ENCODE measurements at places on chromosomes 3 and 15.

GRCh38 chr15:50519740-50520425, 26.6 kb downstream of the USP50 start:
- DNase-seq, result no peak

DNA sequence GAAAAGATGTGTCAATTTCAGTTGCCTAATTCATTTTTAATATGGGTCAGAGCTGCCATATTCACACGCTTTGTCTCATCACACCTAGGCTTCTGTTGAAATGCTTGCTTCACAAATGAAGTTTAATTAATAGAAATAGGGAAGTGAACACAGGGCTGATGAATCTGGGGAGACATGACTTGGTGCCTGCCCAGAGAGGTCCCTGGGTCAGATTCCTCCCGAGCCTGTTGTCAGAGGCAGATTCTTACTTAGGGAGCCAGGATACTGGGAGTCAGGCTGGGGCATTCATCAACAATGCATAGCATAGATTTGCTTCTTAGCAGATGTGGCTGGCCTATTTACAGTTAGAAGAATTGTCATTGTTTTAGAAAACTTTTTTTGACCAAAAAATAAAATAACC, 90.6 kb downstream of the CACNA1D start:
- DNase-seq, result no peak

GRCh38 chr3:86594838-86595237, 396.1 kb downstream of the VGLL3 start:
- DNase-seq, result no peak

- no peak for DNase-seq
These were observed 215.9 kb upstream of the CTDSPL start for GRCh38 chr3:37645517-37646380.

- no peak for DNase-seq
These were observed 28.2 kb upstream of the PDZRN3 start for GRCh38 chr3:73652896-73653295.

- DNase-seq, result no peak
These were observed 14.7 kb downstream of the SLC6A1 start for GRCh38 chr3:11006986-11007933.

DNA sequence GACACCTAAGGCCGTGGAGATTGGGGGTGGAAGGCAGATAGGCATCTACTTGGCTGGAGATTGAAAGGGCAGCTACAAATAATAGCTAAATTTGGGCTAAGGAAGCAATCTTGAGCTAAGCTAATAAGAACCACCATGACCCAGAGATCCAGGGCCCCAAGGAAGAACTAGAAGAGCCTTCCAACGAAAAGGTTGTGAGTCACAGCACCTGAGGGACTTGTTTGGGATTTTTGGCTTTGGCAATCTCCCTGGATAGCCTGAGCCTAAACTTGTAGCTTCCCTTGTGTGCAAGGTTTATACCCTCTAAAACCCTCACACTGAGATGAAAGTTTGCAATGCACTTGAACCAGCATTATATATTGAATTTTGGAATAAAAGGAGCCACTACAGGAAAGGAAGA, 364.0 kb upstream of the IL12A start:
- DNase-seq, result no peak

DNA sequence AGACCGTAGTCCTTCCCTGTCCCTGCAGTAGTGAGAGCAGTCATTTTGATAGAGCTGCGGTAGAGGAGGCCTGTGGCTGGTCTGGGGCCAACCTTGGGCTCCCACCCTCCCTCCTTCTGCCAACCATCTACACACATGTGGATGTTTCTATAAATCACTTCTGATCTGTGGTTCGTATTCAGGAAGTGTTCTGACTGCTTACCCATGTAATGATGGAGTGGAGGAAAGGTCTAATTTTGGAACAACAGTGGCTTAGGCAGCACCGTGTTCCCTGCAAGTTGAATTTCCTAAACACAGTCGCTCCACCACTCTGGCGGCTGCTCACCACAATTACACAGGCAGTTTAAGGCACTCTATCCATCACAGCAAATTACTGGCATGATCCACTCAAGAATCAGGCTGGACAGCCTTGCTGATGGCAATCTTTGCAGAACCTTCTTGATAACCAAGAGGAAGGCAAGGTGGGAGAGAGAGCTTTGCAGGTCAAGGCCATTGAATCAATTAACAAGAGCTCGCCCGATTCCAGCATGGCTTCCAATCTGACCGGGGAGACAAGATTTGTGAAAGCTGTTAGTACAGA, 104.7 kb upstream of the VEPH1 start:
- DNase-seq, result no peak

DNA sequence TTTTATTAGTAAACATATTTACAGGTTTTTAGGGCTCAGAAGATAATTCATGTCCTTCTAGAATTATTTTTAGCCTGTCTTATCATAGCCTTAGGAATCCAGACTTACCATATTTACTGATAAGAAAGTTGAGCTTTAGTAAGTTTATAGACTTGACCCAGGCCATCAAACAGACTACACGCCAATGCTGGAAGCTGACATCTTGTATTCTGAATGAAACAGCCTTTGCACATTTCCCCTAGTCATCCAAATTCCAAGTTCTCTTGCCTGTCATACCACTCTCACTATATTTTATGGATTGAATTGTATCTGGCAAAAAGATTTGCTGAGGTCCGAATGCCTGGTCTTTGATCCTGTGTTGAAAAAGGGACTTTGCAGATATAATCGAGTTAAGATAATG, 58.6 kb downstream of the DRD3 start:
- DNase-seq, result no peak

DNA sequence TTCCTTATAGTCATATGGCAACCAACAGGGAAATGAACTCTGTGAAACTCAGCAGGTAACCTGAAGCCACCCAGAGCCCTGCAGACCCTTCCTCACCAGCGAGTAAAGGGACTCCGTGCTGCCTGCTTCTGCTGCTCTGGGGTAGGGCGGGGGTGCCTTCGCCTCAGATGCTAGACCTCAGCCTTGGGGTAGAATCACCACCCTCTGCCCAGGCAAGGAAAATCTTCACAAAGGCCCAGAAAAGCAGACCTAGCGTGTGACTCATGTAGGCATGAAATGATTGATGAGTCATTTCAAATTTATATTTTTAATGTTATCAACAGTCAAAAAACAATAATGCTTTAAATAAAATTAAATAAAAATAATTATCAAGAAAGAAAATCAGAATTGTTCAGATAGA, 6.6 kb downstream of the STIMATE start:
- no peak for DNase-seq

DNA sequence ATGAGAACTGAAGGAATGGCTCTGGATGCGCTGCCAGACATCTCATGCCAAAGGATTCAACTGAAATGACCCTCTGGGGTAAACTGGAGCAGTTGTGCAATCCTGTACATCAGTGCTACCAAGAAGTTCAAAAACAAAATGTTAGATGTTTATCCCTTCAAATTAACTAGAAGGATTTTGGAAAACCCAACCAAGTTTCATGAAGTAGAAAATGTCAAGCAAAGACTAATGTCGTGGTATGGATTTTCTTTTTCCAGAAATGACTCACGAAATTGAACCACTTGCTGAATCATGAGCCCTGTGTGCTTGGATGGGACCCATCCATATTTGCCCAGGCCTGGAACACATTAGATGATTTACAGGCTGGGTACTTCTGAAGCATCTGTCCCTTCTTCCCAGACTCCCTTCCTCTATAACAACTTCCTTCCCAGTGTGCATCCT, 101.6 kb downstream of the LRTM1 start:
- DNase-seq, result no peak

- no peak for DNase-seq
These were observed 336.5 kb downstream of the PTPRG start for GRCh38 chr3:61897848-61898247.

DNA sequence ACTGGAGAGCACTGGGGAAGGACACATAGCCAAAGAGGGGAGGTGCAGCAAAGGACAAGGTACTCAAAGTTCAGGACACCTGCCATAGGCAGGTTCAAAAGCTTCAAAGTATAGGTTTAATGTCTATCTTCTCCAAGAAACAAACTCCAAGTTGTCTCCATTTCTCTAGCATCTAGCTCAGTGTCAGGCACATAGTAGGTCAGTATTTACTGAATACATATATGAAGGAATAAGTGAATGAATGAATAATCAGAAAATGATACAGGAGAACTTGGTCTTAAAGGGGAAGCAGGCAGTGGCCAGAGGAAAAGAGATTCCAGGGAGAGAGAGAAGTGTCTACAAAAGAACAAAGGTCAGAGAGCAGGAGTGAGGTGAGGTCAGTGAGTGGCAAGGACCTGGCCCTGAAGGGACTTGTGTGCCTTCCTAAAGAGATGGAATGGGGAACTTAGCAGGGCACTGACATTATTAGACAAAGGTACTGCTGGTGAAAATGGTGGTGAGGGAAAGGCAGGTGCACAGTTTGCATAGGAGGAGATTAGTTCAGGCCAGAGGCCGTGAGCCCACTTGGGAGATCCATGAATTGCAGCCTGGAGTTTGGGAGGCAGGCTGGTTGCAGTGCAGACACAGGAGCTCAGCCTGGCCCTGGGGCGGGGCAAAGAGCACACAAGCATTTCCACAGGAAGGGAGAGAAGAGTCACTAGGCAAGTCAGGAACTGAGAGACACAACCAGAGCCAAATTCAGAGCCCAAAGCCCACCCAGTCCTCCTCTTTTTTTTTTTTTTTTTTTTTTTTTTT, 21.4 kb downstream of the TBC1D2B start:
- DNase-seq, result no peak

DNA sequence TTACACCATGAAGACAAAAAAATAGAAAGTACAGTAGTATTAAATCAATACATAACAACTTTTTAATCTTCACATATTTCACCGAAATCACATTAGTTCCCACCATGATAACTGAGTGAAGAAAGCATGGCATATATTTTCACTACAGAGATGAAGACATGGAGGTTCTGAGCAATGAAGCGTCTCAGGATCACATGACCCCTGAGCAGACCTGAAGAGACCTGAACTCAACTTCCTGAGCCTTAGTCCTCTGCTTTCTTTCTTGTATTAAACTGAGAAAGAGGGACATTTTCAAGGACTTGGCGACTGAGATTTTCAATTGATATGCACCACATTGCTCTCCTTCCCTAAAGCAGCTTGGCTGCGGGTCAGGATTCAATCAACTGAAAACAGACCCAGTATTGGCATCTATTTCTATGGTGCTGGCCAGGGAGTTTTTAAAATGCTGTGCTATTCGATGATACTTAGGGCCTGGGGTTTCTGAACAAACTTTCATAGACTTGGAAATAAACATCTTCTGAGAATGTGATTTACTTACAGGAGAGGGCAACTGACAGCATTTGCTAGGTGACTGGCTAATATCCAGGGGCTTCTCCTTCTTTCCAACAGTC, 165.1 kb downstream of the LSAMP start:
- no peak for DNase-seq

DNA sequence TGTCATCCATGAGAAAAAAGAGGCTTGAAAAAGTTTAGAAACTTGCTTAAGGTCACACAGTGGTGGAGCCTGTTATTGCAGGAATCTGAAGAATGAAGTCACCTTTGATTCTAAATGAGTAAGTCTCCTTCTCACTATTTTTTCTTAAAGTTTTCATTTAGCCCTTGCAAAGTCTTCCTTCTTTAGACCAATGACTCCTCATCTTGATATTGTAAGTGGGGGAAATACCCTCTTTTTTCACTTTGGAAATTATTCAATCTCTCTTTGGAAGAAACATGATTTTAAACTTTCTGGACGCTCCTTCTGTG, 787 bp upstream of the SLMAP start:
- DNase-seq, result no peak

- DNase-seq, result no peak
These were observed 39.8 kb downstream of the CD200R1L start for GRCh38 chr3:112806903-112807302.

- peak; percentile 54 for DNase-seq
These were observed 31.7 kb downstream of the BCL2L10 start for GRCh38 chr15:52080706-52081392.

- DNase-seq, result no peak
These were observed 474 bp downstream of the PRR23B start for GRCh38 chr3:139020036-139020867.

DNA sequence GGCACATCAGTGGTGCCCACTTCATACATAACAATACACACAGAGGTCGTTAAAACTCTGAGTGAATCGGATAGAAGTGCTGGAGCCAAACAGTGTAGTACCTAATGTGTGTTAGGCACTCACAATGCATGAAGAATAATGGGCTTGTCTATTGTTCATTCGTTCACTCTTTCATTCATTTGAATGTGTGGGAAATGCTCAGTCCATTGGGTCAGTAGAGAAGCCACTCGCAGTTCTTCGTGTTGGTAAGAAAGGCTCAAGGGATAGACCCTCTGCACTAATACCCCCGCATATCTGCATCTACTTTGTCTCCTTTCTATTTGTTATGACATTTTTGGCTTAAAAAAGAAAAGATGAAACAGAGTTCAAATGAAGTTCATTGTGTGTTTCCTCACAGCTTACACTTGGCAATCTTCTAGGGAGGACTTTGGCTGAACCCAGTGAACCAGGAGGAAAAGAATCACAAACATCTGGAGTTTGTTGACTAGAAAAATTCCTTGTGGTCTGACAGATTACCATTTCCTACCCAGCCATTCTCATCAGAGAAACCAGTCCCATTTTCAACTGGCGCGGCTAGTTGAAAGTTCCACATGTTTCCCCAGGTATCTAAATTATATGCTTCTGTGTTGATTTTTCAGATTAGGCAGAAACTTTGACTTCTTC, 32.8 kb upstream of the MFSD1 start:
- DNase-seq, result no peak

GRCh38 chr3:146892041-146892440, 286.9 kb upstream of the PLSCR5 start:
- DNase-seq, result no peak

- DNase-seq, result no peak
These were observed 16.2 kb downstream of the PTH1R start for GRCh38 chr3:46893763-46894162.

DNA sequence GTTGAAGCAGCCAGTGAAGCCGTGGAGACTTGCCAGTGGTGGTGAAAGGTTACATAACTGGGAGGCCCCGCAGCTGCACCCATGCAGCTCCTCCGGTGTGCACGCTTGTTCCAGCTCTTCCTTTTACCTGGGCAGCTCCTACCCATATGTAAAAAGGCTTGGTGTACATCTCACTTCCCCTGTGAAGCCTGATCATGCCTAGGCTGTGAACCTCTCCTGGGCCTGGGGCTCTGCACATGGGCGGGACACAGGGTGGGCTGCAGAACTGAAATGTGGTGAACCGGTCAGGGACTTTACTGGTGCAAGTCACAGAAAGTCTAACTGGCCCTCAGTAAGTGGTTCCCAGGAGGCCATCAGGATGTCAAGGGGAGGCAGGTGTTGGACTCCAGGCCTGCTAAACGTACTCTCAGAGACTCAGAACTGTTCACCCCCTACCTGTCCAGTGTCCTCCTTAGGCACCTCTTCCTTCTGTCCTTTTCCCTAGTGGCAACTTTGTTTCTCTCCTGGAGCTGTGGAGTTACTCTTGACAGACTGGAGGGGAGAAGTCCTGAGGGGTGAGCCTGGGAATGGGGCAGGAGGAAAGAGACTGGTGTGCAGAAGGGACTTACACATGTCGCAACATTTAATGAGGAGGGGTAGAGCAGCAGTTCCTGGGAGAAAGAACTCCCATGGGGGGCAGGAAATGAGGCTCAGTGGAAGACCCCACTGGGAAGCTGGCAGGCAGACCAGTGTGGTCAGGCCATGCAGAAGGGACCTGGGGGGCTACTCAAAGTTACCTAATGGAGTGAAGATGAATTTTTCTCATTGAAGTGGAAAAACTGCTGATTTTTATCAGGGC, 148.1 kb downstream of the EEFSEC start:
- no peak for DNase-seq

- DNase-seq, result no peak
These were observed 20.7 kb upstream of the LPP start for GRCh38 chr3:188133219-188133618.

- no peak for DNase-seq
These were observed 224.7 kb downstream of the IGSF11 start for GRCh38 chr3:118809696-118810498.

- peak; percentile 92 for DNase-seq
These were observed 97.5 kb downstream of the SLC49A4 start for GRCh38 chr3:122892118-122892960.

Measured in DMS79 treated with DMSO at 0.1 percent for 48 hours (cell line).